ENCODE measurements at places on chromosomes 6 and 20.

GRCh38 chr20:53364646-53365045 lies 229.0 kb downstream of the ZNF217 start:
- no peak for DNase-seq

- DNase-seq: no peak
Measured at GRCh38 chr6:156449128-156449527, 328.1 kb upstream of the ARID1B start.

DNA sequence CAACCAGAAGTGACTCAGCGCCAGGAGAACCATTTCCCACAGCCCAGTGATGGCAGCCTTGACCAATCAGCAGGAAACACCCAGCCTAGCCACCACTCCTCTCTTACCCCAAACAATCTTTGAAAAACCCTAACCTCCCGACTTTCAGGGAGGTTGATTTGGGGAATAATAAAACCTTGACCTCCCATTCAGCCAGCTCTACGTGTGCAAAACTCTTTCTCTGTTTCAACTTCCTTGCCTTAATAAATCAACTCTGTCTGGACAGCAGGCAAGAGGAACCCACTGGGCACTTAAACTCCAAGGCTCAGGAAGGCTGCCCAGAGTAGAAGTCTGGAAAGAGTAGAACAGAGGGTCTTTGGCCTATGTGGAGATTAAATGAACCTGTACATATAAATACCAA lies 35.0 kb downstream of the SERPINB1 start:
- no peak for DNase-seq

DNA sequence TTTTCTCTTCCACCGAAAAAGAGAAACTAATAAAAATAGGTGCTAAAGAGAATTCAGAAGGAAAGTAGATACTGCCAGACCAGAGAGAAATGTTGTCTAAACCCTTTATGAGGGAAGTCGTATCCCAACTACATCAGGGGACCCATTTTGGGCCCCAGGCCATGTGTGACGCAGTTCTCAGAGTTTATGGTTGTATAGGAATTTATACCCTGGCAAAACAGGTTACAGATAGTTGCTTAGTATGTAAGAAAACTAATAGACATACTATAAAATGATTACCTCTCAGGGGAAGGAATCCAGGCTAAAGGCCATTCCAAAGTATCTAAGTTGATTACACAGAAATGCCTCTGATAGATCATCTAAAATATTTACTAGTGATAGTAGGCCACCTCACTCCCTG lies 28.6 kb upstream of the SLC52A3 start:
- DNase-seq: no peak

DNA sequence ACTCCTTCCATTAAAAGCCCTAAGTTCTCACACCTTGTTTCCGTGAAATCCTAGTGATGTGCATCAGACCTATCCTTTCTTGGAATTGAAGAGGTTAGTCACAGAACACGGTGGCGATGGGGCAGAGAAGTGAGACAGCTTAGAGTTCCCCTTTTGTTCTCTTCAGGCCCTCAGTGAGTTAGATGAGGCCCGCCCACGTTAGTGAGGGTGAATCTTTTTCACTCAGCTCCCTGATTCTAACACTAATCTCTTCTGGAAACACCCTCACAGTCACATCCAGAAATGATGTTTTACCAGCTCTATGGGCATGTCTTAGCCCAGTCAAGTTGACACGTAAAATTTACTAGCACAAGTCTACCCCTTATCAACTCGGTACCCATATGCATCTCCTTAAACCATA lies 172.7 kb upstream of the NOX3 start:
- no peak for DNase-seq

GRCh38 chr6:51300510-51300909 lies 481.8 kb downstream of the TFAP2B start:
- DNase-seq: no peak

- no peak for DNase-seq
Measured at GRCh38 chr6:110939429-110940200, 18.9 kb upstream of the GTF3C6 start.

GRCh38 chr6:170189236-170189635 lies 101.6 kb downstream of the DLL1 start:
- no peak for DNase-seq
